ELF-1 (cell line): ENCODE measurements at places on chromosomes 4 and X.

DNA sequence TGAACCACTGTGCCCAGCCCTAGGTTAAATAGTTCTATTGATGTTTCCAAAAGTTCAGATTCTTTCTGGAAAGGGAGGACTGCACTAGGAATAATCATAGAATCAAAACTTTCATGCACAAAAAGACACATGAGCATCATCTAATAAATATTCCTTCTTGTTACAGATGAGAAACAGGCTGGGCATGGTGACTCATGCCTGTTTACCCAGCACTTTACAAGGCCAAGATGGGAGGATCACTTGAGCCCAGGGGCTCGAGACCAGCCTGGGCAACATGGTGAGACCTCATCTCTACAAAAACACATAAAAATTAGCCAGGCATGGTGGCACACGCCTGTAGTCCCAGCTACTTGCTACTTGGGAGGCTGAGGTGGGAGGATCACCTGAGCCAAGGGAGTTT lies 27.7 kb downstream of the LARP7 start:
- DNase-seq, result no peak

DNA sequence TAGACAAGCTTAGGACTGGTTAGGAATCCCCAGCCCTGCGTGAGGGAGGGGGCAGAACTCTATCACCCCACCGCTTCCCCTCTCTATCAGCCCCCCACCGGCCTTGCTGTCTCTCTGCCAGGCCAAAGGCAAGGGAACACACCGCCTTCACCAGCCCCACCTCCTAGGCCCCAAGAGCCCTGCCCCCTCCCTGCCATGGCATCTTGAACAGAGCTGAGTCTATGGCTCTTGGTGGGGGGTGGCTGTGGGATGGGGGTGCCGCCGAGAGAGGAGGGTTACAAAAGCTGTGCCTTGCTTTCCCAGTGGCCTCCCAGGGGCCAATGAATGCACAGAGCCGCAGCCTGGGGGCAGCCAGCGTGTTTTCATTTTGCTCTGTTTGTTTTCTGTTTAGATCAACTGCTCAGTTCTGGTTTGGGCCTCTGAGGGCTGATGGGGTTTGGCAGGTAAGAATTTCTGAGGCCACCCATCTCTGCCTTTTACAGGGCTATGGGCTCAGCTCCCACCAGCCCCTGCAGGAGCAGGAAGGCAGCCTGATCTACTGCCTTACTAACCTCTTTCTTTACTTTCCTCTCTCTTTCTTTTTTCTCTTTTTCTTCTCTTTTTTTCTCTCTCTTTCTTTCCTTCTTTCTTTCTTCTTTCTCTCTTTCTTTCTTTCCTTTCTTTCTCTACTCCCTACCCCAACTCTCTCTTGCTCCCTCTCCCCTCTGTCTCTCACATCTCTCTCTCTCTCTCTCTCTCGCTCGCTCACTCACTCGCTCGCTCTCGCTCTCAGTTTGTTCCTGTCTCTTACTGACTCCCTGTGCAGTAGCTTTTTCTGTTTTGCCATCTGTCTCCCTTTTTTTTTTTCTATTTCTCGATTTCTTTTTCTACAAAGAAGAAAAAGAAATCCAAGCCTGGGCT lies 128.3 kb downstream of the PJA1 start:
- peak; percentile 91 for DNase-seq

- DNase-seq, result no peak
Observed at GRCh38 chrX:30597216-30598012, 19.8 kb upstream of the TASL start.

- no peak for DNase-seq
Observed at GRCh38 chrX:9231491-9231890, 197.6 kb upstream of the FAM9B start.

- DNase-seq, result no peak
Observed at GRCh38 chr4:110231869-110232268, 33.5 kb upstream of the ELOVL6 start.

DNA sequence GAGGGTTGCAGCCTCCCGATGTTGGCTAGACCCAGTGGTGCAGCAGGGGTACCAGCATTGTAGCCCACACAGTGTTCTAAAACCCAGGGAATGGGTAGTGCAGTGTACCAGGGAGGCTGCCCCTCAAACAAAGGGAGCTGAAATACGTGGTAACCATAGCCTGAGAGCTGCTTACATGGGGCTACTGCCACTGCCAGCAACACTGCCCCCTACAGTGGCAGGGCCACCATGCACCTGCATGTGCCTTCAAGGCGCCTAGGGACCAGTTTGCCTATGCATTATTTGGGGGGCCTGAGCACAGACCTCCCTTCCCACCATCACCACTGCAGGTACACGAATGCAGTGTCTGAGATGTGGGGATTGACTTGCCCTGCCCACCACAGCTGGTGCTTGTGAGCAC lies 21.0 kb upstream of the BMP15 start:
- DNase-seq, result no peak

DNA sequence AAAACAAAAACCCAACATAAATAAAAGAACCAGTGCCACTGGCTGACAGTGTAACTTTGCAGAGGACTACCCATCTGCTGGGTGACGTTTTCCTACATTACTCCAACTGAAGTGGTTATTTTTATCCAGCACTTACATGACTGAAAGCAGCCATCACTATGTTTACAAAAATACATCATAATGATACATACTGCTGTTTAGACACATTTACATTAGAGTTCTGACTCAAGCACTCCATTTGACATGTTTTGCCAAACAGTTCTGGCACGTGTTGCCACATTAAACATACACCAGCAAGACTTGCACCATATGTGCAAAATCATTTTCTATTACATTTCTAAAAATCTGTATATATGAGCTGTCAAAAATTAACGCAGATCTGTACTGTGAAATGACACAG lies 39.6 kb downstream of the BEND4 start:
- no peak for DNase-seq

- DNase-seq, result no peak
Observed at GRCh38 chr4:43163101-43163792, 270.7 kb downstream of the GRXCR1 start.

- no peak for DNase-seq
Observed at GRCh38 chr4:25106363-25107151, 53.7 kb downstream of the SEPSECS start.

DNA sequence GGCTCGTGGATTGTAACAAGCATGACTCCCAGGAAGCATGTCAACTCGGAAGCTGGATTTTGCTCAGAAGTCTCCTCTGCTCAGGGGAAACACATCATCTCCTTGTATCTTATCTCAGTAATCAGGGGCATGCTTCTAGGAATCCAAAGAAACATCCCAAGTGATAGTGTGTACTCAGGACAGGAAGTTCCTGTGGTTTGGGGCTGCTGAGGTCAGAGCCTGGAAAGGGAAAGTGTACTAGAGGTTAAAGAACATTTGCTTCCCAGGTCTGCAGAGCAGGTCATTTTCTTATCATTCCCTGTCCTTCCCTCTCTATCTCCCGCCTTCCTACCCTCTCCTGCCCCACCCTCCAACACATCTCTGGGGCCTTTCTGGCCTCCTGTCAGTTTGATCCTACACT lies 38.8 kb downstream of the SLC34A2 start:
- DNase-seq, result peak; percentile 55

DNA sequence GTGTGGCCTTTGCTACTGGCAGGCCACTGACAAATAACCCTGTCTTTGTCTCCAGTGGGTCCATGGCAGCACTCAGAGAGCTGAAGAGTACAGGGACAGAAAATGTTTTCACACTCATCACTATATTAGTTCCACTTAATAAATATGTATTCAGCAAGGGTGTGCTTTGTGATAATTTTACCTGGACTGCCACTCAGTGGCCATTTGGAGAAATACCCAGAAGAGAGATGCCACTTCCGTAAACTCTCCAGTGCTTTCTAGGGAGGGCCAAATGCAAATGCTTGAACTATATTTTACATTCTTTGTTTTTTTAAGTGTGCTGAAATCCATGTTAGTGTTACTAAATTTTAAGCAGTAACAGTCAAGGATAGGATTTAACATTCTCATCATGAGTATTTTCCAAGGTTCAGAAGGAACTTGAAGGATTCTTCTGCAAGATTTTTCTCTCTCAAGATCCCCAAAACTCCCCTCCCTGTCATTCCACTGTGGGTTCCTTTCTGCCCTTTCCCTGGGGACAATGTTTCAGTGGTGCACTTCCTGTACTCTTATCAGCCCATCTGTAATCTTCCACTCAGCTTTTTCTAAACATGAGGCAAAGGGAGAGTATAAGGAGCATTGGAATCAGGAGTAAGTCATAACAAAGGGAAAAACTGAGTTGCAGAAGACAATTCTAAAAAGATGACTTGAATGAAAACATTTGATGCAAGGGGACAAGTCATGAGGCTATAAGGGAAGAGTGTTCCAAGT lies 46.0 kb downstream of the TFDP3 start:
- no peak for DNase-seq

GRCh38 chr4:155935389-155935986 lies 18.2 kb downstream of the CTSO start:
- DNase-seq, result no peak

DNA sequence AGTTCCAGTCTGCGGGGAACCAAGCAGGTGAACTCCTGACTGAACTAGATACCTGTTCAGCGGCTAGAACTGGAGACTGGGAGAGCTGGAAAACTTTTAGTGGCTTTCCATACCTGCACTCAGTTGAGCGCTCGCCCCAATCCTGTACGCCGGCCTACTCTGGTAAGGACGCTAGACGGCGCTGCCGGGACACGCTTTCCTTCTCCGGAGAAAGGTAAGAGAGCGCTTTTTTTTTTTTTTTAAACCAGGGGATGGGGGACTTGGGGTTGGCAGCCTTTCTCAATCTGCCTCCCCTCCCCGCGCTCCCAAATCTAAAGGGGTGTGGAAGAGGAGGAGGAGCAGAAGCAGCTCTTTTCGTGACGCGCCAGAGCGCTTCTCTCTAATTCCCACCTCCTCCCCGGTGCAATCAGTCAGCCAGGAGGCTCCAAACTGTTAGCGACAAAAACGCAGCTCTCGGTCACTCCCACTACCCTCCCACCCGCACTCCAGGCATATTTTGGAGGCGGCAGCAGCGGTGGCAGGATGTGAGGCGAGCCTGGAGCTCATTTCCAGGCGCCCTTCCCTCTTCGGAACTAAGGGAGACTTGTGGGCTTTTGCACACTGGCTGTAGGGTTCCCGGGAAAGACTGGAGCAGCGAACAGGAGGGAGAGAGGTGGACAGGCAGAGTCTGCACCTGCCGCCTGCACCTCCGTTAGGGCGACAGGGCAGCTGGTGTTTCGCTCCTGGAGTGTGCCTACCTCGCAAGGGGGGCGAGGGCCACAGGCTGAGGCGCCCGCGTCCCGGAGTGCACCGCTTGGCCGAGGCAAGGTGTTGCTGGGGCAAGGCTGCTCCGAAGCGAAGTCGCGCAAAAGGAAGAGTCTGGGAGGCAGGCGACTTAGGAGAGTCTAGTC lies at the start of gene IL1RAPL2:
Gene IL1RAPL2, plus strand, starts transcription at position 409 of the 890 bp plus-strand sequence.
- DNase-seq, result peak; percentile 85

DNA sequence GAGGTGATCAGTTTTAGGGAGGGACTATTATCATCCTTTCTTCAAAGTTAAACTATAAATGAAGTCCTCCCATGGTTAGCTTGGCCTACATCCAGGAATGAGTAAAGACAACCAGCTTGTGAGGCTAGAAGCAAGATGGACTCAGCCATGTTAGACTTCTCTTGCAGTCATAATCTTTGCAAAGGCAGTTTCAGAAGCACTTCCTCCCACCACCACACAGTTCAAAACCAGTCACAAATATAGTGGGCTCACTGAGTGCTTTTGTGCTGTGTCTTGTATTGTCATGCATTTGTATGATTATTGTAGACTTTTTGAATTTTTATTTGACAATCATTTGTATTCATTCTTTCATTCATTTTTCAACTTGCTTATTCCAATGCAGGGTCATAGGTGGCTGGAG lies 204.5 kb downstream of the ZNF674 start:
- no peak for DNase-seq

GRCh38 chr4:1081689-1082040 lies 31.7 kb downstream of the RNF212 start:
- no peak for DNase-seq

- DNase-seq, result no peak
Observed at GRCh38 chr4:42710761-42711160, 53.9 kb upstream of the ATP8A1 start.

GRCh38 chr4:152104356-152104755 lies 343.5 kb upstream of the GATB start:
- no peak for DNase-seq

DNA sequence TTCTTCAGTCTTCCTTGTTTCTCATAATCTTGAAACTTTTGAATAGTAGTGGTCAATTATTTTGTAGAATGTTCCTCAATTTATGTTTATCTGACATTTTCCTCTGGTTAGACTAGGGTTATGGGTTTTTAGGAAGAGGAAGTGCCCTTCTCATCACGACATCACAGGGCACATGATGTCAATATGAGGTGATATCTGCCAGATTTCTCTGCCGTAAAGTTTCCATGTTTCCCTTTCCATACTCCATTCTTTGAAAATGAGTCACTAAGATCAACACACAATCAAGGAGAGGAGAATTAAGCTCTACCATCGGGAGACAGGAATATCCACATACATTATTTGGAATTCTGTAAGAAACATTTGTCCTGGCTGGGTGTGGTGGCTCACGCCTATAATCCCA lies 28.4 kb downstream of the RP2 start:
- DNase-seq, result no peak

DNA sequence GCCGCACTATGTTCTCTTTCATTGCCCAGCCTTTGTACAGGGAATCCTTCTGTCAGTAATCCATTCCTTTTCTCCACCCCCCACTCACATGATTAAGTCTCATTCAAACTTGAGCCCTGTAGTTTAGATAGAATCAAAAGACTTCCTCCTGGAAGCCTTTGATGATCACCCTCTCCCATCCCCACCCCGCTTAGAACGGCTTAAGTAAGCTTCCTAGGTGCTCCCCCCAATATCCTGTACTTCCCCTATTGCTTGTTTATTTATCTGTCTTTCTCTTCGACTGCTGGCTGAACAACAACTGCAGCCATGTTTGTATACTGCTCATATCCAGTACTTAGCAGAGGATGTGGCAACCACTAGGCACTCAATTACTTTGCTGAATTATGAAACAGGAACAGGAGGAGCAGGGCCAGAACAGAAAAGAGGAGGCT lies 38.5 kb upstream of the GPC3 start:
- DNase-seq, result no peak

GRCh38 chr4:76610751-76611547 lies 175.9 kb downstream of the SHROOM3 start:
- DNase-seq, result no peak

DNA sequence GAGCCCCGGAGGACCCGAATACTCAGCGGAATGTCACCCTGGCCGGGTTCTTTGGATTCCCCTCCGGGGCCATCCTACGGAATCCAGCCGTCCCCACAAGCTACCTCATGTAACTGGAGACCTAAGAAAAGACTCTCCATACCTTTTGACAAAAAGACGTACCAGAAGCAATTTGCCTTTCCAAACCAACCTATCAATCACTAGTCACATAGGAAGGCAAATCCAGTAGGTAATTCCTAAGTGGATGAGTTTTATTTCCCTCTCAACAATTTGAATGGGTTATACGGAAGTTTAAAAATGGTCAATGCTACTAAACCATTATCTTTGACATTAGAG lies 16.8 kb downstream of the POU4F2 start:
- peak; percentile 89 for DNase-seq
